GOT3 (cell line): ENCODE measurements at places on chromosomes 5 and 9.
A peak's percentile ranks its signal among the peaks of the same experiment; 100 is the strongest.

GRCh38 chr9:1101846-1102641 lies 51.9 kb downstream of the DMRT2 start:
- no peak for DNase-seq

DNA sequence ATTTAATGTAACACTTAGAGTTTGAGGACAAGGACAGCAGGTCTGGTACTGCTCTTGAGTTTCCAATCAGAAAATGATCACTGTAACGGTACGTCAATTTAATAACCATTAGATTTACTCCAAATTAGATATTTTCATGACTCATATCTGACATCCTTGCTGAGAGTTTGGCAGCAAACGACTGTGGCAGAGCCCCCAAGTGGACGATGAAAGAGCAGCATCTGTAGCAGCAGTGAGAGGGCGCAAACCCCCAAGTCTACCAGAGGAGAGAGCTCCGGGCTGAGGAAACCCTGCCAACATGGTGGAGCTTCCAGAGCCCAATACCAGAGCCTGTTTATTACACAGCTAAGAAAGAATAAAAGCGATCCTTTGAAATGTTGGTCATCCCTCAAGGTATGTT lies 73.2 kb upstream of the EPB41L4A start:
- DNase-seq = peak; percentile 39

DNA sequence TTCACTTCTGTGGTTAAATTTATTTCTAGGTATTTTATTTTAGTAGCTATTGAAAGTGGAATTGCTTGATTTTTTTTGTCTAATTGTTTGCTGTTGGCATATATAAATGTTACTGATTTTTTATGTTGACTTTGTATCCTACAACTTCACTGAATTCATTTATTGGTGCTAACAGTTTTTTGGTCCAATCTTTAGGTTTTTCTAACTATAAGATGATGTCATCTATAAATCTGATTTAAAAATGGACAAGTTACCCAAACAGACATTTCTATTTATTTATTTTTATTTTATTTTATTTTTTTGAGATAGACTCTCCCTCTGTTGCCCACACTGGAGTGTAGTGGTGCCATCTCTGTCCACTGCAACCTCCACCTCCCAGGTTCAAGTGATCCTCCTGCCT lies 162.3 kb downstream of the COX7C start:
- DNase-seq = no peak

DNA sequence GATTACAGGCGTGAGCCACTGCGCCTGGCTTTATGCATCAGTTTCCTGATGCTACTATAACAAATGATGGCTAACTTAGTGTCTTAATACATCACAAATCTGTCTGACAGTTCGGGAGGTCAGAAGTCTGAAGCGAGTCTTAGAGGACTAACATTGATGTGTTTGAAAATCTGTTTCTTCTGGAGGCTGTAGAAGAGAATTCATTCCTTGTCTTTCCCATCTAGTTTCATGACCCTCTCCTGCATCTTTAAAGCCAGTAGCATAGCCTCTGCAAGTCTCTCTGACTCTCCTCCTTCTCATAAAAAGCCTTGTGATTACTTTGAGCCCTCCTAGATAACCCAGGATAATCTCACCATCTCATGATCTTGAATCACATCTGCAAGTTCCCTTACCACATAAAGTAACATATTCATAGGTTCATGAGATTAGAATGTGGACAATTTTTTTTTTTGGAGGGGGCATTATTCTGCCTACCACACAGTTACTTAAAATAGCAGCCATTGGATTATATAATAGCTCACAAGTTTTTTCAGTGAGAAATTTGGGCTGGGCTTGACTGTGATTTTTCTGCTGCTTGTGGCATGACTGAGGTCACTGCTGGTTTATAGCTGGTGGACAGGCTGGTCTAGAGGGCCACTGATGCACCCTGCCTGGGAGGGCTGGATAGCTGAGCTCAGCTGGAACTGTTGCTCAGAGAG lies 134.8 kb downstream of the FBXL7 start:
- DNase-seq = no peak

- no peak for DNase-seq
These were observed 3.2 kb downstream of the WHRN start for GRCh38 chr9:114501796-114502682.

DNA sequence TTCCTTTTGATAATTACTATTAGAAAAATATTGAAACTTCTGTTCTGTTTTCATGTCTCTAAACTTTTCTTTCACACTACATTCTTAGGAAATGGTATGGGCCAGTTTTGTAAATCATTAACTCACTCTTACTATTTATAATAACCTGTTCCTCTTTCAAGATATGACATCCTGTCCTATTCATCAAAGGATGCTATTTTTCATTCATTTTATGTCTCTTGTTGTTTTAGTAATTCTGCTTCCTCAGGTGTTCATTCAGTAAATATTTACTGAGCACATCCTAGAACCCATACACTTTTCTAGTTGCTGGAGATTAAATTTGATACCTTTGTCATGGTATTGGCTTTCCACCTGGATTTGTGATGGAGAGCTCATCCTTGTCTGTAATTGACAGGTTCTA lies 58.0 kb downstream of the GDA start:
- DNase-seq = no peak

GRCh38 chr5:167271081-167271480 lies 1020.4 kb upstream of the WWC1 start:
- DNase-seq = no peak

GRCh38 chr9:69649566-69650250 lies 22.5 kb downstream of the APBA1 start:
- no peak for DNase-seq
